ENCODE measurements at places on chromosomes 16 and 17.

DNA sequence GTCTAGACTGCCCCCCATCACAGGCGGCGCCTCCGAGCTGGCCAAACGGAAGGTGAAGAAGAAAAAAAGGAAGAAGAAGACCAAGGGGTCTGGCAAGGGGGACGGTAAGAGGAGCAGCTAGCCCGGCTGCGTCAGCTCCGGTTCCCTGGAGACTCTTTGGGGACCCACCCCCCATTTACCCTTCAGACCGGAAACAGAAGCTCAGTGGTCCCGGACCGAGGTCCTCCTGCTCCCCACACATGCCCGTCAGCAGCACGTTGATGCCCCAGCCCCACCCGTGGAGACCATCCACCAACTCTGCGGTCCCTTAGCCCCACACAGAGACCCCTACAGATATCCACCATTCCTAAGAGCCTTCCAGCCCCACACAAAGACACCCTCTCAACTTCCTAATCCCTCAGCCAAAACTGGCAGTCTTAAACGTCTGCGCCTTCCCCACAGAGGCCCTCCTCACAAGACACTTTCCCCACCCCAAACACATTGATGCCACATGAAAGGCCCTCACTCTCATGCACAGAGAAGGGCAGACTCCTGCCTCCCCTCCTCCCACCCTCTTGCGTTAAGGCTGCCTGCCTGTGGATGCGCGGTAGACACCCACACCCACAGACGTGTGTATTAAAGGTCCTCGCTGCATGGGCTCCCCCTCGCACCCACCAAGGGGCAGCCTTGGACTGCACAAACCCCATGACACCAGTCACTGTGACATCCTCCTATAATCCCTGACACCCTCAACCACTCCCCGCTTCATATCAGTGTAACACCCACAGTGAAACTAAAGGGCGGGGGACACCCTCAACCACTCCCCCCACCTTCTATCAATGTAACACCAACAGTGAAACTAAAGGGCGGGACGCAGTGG, 58.2 kb upstream of the RPH3AL start:
- DNase-seq = no peak

DNA sequence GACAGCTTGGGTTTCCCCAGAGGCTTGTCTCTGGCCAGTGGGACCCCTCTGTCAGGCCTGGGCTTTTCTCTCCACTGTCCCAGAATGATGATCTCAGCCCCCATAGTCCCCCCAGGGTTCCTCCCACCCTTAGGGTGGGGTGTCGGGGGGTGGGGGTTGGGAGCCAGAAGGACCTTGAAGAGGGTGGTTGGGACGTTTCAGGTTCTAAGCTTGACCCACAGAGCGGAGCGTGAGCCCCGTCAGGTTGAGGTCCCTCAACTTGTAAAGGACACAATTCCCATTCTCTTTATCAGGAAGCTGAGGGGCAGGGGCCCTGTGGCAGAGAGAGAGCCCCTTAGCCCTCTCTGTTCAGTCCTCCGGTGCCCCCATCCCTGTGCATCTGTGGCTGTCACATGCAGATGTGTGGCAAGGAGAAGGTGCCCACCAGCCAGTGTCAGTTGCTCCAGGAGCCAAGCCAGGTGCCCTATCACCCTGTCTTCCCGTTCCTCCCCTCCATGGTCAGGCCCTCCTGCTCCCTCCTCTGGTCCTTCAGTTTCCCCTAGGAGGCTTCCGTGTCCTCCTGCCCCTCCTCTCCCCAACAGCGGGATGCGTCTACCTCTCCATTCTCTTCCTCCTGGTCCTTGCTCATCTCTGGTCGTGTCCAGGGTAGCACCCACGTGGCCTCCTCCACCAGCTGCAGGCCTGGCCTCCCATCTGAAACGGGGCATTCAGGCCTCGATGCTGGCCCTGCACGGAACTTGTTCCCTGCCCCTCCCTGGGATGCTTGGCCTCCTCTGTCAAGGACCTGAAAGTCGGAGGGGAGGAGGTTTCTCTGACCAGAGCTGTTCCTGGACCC, 1.5 kb upstream of the NTN3 start:
- DNase-seq = no peak

DNA sequence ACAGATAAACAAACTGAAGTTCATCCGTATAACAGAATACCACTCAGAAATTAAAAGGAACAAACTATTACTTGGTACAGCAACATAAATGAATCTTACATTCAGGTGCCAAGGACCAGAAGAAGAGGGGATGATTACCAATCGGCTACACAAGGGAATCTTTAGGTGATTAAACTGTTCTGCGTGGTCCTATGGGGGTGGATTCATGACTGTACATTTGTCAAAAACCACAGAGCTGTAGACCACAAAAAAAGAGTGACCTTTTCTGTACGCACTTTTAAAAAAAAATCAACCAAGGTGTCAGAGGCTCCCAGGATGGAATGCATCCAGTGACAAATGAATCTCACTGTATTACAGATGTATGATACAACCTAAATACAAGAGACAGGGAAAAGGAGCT, 110.8 kb downstream of the CDYL2 start:
- DNase-seq = no peak

DNA sequence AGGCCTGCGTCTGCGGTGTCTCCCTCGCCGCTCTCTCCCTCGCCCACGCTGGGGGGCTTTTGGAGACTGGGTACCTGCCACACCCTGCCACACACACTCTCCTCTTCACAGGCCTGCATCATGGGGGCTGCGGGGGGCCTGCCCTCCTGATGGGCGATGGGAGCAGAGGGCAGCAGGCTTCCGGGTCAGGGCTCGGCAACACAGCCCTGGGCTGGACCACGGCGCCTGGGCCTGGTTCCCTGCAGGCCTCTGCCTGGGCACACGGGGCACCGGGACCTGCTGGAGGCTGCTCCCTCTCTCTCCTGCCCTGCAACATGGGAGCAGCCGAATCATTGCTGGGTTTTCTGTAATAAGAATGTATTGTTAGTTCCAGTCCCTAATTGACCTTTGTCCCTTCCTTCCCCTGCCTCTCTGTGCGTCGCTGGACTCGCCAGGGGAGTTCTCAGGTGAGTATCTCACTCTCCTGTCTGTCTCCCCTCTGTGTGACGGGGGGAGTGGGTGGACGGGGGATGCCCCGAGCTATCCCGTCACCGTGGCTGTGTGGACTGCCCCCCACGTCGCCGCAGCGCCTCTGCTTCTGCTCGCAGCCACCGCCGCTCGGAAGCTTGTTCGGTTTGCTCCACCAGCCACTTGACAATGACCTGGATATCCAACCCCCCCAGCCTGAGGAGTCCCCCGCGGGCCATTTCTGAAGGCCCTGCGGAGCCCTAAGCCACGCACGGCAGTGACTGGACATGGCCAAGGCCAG, 13.5 kb downstream of the NME3 start:
- DNase-seq = no peak

DNA sequence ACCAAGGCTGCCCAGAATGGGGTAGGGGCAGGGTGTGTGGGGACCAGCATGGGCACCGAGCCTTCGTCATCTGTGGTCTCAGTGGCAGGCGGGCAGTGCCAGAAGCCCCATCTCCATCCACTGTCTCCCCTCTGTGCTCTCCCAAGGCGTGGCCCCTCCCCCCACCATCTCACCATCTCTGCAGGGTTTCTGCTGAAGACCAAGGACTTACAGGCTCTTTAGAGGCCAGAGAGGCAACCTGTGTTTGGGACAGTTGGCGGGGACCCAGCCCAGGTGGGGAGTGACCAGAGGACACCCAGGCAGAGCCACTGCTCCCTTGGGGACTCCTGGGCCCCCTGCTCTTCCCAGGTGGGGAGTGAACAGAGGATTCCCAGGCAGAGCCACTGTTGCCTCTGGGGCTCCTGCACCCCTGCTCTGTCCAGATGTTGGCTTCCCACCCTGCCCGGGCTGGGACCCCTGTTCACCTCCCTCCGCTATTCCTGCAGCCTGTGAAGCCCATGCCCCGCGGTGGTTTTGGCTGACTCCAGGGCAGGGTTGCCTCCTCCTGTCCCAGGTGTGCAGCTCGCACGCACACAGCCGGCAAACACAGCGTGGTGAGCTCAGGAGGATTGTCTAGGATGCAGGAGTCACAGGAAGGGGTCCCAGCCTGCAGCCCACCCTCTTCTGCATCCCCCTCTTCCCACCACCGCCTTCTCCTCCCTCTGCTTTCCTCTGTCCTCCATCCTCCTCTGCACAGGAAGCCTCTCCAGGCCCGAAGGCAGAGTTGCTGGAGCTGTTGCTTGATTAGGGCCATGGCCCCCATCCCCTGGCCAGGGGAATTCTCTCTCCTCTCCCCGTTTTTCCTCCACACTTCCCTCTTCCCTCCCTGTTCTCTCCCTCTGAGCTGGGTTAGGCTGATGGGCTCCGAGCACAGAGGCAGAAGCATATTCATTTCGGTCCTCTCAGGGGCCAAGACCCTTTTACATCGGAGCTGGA, 45.0 kb downstream of the SLC7A5 start:
- no peak for DNase-seq

DNA sequence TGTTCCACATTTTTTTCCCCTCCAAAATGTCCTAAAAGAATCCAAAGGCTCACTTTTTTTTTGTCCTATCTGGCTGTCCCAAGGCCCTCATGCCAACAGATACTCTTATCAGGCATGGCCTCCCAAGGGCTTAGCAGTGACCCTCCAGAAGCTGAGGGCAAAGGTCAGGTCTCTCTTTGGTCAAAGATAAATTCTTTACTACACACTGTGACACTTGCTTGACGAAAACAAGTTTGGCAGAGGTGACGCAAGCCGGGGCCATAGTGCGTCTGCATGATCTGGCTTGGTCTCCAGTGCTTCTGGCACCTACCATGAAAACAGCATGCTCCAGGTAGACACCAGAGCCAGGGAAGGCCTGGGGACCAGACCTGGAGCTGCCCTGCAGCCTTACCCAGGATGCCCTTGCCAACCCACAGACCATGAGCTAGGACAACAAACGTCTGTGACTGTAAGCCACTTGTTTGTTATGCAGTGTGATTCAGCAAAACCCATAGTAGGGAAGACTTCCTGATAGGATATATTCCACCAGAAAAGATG, 48.5 kb upstream of the IRF8 start:
- no peak for DNase-seq

DNA sequence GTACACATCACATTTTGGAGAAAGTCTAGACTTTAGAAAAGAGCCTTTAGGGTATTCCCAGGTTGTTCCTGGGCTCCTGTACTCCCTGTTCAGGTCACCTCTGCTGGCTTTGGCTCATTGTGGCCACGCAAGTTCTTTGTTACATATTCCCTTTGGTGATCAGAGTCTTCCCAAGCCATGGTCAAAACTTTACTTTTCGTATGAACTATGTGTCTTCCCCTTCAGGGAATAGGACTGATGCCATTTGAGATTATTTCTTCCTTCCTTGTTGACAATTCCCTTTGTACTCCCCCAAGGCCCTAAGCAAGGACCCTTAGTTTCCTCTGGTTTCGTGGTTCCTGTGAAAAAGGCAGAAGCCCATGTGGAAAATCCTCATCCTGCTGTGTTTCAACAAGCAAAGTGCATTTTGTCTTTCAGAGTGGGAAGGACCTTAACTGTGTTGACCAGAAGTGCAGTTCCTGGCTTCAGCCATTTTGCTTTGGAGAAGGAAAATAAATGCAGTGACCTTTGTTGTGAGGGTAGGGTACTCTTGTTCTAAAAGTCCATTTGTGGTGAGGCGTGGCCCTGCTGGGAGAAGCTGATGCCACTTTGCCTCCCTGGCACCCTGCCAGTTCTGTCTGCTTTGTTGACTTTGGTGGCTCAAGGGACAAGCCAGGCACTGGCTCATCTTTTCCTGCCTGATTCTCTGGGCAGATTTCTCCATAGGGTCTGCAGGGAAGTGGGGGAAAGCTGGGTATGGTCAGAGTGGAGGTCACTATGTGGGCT, 55.1 kb downstream of the ZNRF1 start:
- no peak for DNase-seq

- no peak for DNase-seq
Observed at GRCh38 chr17:49431743-49432142, 17.1 kb upstream of the PHB1 start.

- no peak for DNase-seq
Observed at GRCh38 chr17:72136692-72137091, 15.9 kb downstream of the SOX9 start.

DNA sequence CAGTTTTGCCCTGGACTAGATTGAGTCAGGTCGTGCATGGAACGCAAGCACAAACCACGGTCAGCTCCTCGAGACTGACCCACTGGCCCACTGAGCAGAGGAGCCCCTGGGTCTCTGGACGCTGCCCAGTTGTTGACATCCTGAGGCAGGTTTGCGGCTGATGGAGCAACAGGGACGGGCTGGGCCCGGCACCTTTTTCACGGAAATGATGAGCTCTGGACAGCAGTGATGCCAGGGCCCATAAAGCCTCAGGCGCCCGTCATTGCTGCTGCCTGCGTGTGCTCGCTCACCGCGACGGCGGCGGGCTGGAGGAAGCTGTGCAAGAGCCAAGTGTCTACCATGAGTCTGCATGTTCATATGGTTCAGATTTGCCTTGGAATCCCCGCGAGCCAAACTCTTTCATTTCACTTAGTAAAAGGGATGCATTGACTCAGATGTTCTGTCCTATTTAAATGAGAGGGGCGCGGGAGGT, 30.8 kb upstream of the CRISPLD2 start:
- DNase-seq = peak; percentile 70

DNA sequence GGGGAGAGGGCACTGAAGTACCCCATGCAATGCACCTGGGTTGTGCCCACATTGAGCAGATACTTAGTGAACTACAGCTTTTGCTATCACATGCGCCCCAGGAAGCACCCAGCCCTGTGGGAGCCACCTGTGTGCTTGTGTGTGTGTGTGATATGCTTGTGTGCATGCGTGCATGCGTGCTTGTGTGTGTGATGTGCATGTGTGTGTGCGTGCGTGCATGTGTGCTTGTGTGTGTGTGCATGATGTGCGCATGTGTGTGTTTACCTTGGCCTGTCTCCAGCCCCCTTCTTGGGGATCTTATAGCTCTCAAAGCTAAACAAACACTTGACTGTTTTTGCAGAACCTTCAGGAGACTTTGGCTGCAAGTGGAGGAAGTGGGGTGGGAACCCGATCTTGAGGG, 841 bp downstream of the C16orf89 start:
- peak; percentile 43 for DNase-seq

GRCh38 chr16:30947859-30948666, 805 bp upstream of the ORAI3 start:
- peak; percentile 100 for DNase-seq

GRCh38 chr17:73135766-73136165, 29.0 kb upstream of the SSTR2 start:
- DNase-seq = no peak

DNA sequence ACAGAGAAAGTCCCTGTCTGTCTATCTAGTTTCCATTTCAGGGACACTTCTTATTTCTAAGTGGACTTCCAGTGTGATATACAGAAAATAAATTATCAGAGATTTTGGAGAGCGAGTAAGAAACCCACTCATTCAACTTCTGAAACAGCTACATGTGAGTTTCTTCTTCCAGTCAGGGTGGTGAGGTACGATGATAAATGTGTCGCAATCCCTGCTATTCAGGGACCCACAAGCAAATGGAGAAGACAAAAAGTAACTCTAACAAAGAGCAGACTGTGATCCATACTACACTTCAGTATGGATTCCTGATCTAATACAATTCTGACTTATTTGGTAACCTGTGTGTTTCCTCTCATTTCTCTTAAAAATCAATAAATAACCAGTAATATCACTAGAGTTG, 16.8 kb downstream of the CNTNAP4 start:
- DNase-seq = no peak

- DNase-seq = no peak
Observed at GRCh38 chr16:22631264-22631663, 120.6 kb downstream of the NPIPB5 start.

- DNase-seq = peak; percentile 64
Observed at GRCh38 chr16:457732-458400, 32.4 kb downstream of the RAB11FIP3 start.
